NCI-H446 (cell line): ENCODE measurements at places on chromosomes 12 and 14.

GRCh38 chr12:127519779-127520178, 747.2 kb upstream of the TMEM132C start:
- DNase-seq = no peak

DNA sequence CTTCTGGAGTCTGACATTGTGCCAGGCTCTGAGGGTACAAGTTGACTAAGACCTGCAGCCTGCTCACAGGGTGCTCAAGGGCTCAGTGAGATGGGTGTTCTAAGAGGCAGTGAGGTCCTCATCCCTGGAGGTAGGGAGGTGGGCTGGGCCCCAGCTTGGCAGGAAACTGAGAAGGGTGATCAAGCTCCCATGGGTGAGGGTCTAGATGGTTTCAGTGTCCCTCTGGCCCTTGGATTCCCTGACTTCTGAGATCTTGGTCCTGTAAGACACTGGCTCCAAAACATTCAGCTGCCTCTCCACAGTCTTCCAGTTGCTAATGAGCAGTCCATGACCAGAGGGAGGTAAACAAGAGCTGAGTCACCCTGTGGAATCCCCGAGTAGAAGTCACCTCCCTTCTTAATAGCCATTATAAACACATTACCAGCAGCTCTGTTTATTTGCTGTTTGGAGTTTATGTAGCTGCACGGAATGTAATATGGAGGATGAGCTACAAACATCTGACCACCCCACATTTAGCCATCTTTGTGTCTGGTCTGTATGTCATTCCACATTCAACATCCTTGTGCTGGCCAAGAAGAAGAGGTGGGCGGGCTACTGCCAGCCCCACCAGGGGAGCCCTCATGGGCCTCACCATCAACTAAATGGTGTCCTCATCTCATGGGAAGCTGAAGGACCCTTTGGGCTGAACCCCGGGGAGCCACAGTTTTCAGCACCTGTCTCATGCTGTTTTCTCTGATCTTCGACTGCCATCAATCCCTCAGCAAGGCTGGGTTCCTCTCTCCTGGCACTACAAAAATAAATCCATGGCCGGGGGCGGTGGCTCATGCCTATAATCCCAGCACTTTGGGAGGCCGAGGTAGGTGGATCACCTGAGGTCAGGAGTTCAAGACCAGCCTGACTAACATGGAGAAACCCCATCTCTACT, 37.2 kb upstream of the BDKRB2 start:
- no peak for DNase-seq

- no peak for DNase-seq
Measured at GRCh38 chr12:65308006-65308405, 29.5 kb downstream of the MSRB3 start.

DNA sequence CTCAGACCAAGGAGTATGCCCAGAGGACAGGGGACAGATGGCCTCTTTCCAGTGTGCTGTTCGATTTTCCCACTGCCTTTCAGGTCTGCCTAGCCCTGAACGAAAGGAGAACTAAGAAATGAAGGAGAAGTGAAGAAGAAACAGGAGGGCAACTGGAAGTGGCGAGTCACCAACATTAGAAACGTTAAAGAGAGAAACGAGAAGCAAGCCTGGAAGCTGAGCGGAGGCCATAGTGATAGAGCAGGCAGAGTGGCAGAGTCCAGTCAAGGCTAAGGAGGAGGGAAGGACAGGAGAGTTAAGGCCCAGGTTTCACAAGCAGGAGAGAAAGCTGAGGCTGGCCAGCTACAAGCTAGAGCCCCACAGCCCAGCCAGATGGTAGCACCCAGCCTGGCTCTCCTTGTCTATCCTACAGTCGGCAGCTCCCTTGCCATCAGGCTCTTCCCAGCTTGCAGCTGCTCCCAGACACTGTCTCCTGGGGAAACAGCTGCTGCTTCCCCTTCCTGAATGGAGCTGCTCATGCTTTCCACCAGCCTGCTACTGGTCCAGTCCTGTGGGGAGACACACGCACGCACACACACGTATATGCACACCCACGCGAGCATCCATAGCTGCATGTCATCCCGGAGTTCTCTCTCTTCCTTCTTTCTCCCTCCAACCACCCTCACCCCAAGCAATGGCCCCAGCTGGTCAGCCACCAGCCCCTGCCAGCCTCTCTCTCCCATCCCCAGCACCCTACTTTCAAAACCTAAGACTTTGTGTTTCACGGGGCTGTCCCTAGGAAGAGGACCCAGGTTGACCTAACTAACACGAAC, 139.7 kb upstream of the CCND2 start:
- no peak for DNase-seq

GRCh38 chr14:64434528-64434927, 30.8 kb upstream of the AKAP5 start:
- no peak for DNase-seq

DNA sequence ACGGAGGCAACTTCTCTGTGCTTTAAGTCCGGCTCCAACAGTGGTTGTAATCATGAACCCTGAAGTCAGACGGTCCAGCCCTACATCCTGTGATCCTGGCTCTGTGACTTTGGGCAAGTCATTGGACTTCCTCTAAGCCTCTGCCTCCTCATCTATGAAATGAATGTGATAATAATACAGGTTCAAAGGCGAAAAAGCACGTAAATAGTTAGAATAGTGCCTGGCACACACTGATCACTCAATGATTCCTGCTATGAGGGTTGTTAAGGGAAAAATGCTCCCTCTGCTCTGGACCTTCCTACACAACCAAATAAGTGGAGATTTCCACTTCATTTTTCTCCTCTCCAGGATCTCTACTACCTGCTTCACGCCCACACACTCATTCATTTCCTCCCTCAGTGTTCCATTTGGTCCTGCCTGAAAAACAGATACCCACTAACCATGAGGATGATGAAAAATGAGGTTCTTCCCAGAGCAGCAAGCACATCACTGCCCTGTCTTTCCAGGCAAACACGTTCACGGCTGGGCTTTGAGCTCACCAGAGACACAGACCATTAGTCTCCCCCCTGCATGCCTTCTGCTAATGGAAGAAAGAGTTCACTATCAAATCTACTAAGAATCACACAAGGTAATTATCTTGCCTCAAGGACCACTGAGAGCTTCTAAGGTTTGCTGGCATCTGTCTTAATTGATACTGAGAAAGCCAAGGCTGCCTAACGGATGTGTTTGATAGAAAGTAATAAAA, 13.2 kb downstream of the NUAK1 start:
- no peak for DNase-seq

DNA sequence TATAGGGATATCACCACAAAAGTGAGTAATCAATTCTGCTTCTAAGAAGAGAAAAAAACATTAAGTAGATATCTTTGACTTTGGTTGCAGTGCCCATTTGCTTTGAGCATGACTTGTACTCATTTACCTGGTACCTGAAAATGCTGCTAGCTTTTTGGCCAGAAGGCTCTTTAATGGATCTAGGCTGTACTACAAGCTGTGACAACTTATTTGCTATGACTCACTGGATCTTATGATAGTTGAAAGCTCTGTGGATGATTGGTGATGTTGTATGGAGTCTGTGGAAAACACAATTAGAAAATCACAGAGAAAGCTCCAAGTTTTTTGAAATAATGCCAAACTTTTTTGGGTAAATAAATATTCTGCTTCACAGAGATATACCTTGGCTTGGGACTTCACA, 960.9 kb upstream of the FBXO33 start:
- DNase-seq = no peak

GRCh38 chr14:64934338-64934929, 8.1 kb downstream of the GPX2 start:
- DNase-seq = no peak

GRCh38 chr12:109065154-109065852, 12.9 kb downstream of the USP30 start:
- no peak for DNase-seq

DNA sequence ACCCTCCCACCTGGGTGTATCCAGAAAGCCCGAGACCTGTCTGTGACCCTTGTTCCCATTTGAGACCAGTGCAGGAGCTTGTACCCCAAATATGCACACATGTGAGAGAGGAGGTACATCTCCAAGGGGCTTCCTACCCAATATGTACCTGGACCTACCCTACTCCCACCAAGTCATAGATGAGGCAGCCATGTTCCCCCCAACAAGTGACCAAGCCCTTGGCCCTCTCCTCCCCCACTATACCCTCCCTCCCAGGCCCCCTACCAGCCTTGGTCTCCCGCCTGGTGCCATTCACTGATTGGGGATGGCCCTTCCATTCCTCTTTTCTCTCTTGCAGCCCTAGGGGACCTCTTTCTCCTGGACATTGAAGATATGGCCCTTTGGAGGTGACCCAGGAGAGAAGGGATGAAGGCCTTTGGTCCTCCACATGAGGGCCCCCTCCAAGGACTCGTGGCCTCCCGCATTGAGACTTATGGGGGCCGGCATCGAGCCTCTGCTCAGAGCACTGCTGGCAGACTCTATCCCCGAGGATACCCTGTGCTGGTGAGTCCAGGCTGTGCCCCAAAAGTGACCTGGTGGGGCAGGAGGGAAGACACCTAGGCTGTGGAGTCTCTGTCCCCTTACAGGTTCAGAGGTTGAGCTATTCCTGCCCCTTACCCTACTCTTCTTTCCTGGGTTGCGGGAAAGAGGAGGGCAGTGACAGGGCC, 1.5 kb downstream of the PLEKHG6 start:
- no peak for DNase-seq

DNA sequence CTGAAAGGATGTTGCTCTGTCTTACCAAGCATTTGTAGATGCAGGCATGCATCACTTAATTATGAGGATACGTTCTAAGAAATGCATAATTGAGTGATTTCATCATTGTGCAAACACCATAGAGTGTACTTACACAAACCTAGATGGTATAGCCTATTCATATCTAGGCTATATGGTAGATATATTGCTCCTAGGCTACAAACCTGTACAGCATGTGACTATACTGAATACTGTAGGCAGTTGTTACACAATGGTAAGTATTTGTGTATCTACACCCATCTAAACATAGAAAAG, 75.9 kb downstream of the IFT81 start:
- DNase-seq = no peak

- DNase-seq = no peak
Measured at GRCh38 chr12:16329594-16329993, 17.9 kb upstream of the MGST1 start.

GRCh38 chr14:22689199-22689598, 45.0 kb upstream of the OR6J1 start:
- DNase-seq = no peak

GRCh38 chr12:6858799-6859198, 6.8 kb downstream of the USP5 start:
- DNase-seq = no peak

DNA sequence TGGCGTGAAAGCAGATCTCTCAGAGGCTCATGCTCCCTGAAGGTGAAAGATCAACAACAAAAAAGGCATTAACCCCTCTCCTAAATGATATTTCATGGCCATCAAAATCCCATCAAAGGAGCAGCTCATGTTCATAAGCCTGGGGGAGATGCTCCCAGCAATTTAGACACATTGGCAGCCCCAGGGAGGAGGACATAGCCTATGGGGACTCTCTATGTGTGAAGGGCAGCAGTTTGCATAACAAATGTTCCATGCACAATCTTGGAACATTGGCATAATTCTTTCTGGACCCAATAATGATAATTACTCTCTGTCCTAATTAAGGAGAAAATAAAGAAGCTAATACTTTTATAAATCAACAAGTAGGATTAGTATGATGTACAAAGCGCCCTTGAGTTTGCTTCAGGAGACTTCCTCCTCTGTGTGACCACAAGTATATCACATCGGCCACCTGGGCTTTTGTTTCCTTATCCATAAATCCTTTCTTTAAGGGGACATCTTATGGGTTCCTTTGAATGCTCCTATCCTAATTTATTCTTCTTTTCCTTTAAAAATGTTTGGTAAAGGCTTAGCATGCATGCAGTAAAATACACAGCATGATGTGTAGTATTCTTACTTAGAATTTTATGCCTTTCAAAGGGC, 161.9 kb upstream of the PLEKHG7 start:
- no peak for DNase-seq

GRCh38 chr12:103586132-103586531, 941 bp upstream of the STAB2 start:
- no peak for DNase-seq

GRCh38 chr14:36317650-36318049, 2.8 kb downstream of the MBIP start:
- no peak for DNase-seq
